NCI-H460 (cell line): ENCODE measurements at places on chromosomes 2 and 18.

DNA sequence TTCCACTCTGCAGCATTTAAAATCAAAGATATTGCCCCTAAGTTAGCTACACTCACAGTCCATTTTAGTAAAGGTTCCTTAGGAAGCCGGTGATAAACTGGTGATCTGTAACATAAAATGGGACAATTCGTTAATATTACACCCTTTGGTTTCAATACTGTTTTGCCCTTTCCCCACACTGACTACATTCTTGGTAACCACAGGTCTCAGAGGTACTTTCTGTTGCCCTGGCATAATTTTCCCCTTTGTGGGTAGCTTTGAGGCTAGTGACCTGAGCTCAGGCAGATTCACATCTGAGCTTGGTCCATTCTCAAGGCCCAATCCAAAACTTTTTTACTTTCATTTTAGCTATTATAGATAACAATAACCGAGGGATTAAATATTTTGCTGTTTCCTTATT, 32.9 kb upstream of the CSRNP3 start:
- no peak for DNase-seq

GRCh38 chr2:20178666-20179465, 46.1 kb downstream of the SDC1 start:
- DNase-seq, result no peak

DNA sequence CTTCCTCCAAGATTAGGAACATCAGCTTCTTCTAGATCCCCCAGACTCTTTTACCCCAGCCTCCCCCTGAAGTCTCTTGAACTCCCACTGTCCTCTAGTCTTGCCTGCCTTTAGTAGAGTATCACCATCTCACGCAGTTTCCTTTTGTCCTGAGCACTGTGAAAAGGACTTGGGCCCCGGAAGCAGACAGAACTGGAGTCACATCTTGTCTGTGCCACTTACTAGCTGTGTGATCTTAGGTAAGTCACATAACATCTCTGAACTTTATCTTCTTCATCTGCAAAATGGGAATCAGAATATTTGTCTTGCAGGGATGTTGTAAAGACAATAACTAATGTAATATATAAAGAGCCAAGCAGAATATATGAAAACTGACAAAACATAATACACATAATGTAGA, 8.4 kb upstream of the TRABD2A start:
- no peak for DNase-seq

DNA sequence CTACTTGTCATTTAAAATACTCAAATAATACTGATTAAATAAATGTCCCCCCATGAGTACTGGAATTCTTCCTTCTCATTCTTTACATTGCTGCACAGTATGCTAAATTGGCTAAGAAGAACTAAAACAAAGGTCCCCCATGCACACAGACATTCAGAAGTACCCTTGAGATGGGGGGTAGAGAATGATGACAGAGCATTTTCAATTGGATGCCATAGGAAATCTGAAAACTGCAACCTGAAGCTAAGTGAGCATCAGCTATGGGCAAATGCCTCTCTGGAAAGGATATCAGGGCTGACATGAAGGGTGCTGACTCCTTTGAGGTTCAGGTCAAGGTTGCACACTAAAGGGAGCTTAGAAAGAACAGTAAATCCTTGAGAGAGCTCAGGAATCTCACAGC, 10.1 kb upstream of the TNFAIP6 start:
- DNase-seq, result no peak

DNA sequence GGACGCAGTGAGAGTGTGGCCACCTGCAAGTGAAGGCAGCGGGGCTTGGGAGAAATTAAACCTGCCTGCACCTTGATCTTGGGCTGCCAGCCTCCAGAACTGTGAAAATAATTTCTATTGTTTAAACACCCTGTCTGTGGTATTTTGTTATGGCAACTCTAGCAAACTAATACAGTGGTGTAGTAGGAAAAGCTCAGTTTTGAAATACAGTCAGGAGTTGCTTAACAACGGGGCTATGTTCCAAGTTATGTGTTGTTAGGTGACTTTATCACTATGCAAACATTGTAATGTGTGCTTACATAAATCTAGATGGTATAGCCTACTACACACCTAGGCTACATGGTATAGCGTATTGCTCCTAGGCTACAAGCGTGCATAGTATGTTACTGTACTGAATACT, 93.4 kb upstream of the FN1 start:
- DNase-seq, result no peak

- DNase-seq, result no peak
Observed at GRCh38 chr2:43007901-43008300, 215.5 kb upstream of the HAAO start.

DNA sequence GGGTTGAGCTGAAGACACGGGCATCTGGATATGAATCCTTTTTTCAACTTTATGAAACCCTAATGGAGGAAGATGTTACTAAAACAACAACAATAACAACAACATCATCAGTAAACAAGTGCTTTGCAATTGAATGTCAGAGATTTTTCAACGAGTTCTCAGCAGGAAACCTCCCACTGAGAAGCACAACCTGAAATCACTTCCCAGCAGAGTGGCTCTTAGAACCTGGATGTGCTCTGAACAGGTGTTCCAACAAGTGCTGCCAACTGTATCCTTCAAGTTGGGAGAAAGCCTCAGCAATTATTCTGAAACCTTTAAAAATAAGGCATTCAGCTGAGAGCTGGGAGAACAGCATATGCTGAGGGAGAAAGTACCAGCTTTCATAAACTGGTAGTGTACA, 1622.7 kb upstream of the CELF4 start:
- DNase-seq, result no peak

DNA sequence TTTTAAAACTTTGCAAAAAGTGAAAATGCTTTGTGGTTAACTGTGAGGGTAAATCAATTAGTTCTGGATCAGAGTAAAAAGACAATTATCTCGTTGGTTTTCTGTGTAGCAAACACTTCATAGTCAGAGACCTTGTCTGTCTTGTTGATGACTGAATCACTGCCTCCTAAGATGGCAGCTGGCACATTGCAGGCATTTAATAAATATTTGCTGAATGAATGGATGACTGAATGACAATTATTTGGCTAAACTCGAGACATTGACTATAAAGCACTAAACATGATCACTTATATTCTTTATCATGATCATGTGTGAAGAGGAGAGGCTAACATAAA, 96.2 kb downstream of the MAIP1 start:
- DNase-seq, result no peak

- no peak for DNase-seq
Observed at GRCh38 chr2:71786291-71787107, 333.1 kb downstream of the DYSF start.

- no peak for DNase-seq
Observed at GRCh38 chr2:179253226-179253625, 11.4 kb downstream of the SESTD1 start.
